ENCODE measurements at places on chromosomes 16 and 17.

DNA sequence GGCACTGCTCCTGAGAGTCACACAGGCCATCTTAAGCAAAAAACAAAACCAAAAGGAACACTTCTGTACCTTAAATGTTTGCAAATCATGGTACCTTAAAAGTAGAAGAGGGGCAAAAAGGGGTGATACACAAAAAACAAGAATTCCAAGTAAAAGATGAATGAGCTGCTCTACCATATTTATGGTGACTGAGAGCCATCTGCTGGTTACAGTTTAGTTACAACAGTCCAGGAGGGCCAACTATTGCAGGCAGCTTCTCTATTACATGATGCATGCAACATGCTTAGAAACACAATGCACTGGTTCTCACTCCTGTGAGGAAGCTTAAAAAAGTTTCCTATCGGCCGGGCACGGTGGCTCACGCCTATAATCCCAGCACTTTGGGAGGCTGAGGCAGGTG, 53.5 kb downstream of the STX8 start:
- DNase-seq, result no peak

- DNase-seq, result no peak
Measured at GRCh38 chr16:73062743-73063733, 15.1 kb upstream of the ZFHX3 start.

GRCh38 chr16:88978608-88979346, 1.8 kb upstream of the CBFA2T3 start:
- DNase-seq, result no peak

GRCh38 chr17:31877911-31878702, 19.1 kb upstream of the COPRS start:
- no peak for DNase-seq

DNA sequence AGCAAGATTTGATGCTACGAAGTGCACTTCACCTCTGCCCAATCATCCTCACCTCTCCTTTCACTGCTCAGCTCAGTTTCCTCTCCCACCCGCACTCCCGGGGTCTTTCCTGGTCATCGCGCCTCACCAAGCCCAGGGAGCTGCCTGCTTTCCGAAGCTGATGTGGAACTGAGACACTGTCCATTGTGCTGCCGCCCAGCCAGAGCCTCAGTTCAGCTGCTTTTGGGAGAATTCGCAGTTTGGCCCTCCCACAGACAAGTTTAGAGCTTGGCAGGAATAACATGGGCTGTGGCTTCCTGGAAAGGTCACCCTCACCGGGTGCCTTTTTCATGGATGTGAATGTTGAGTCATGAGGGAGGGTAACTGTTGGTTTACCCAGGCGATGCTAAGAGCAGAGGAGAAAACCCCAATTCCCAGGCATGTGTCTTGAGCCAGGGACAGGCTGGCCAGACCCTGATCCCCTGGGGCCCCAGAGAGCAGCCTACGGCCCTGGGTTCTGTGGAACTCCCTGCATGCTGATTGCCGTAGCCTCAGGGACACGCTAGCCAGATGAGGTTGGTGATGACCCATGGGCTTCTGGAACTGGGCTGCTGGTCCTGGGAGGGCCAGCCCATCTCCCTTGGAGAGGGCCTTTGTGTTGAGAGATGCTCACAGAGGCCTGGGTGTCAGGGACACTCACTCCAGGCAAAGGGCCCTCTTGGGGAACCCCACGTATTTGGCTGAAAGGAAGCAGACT, 1687.5 kb downstream of the TP53TG3F start:
- peak; percentile 35 for DNase-seq

- no peak for DNase-seq
Measured at GRCh38 chr16:57915811-57916488, 55.0 kb downstream of the CNGB1 start.

DNA sequence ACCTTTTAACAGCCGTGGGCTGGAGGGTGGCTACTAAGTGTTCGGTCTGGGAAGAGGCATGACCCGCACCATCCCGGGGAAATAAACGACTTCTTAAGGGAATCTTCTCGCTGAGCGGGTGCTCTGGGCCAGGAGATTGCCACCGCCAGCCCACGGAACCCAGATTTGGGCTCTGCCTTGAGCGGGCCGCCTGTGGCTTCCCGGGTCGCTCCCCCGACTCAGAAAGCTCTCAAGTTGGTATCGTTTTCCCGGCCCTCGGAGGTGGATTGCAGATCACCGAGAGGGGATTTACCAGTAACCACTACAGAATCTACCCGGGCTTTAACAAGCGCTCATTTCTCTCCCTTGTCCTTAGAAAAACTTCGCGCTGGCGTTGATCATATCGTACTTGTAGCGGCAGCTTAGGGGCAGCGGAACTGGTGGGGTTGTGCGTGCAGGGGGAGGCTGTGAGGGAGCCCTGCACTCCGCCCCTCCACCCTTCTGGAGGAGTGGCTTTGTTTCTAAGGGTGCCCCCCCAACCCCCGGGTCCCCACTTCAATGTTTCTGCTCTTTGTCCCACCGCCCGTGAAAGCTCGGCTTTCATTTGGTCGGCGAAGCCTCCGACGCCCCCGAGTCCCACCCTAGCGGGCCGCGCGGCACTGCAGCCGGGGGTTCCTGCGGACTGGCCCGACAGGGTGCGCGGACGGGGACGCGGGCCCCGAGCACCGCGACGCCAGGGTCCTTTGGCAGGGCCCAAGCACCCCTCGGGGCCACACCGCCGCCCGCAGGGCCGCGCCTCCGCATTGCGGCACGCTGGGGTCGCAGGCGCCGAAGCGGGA, 3.6 kb upstream of the CBX4 start:
- no peak for DNase-seq

- DNase-seq, result no peak
Measured at GRCh38 chr17:42778570-42778969, 1.8 kb upstream of the WNK4 start.

- DNase-seq, result no peak
Measured at GRCh38 chr16:73107371-73107770, 59.4 kb upstream of the ZFHX3 start.

DNA sequence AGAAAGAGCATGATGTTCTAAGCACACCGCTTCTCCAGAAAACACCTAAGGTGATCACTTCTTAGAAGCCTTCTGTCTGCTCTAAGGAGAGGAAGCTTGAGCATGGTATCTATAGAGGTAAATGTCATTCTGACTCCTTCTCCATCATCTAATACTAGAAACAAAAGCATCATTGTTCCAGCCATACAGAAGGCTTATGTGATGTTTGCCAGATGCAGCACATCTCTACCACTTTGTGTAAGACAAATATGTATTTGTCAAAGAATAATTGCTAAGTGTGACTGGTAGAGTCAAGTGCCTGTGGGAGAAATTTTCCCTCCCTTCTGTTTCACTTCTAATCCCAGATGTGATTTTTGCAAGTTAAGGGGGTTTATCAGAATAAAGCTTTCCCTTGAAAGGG, 217.1 kb downstream of the HS3ST3A1 start:
- no peak for DNase-seq

DNA sequence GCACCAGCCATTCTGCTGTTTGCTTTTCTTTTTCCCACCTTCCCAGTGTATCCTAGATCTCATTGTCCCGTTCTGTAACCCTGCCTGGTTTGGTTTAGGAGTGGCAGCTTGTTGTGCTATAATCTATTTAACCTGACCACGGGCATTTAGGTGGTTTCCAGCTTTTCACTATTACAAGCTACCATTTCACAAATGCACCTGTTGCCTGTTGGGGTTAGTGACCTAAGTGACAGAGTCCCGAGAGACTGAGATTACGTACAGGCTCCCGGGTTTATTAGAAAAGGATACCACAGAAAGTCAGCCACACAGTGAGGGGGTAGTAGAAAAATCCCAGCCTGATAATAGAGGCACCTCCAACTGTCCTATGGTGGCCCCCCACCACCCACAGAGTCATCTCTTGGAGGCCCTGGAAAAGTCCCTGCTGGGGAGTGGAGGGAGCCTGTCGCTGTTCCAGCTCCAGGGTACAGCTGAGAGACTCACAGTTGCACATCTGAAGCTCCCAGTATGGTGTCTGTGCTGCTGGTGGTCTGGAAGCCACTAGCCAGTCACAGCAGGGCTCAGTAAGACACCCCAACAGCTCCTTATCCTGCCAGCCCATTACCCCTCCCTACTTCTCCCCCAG, 21.2 kb downstream of the CLEC16A start:
- DNase-seq, result no peak

DNA sequence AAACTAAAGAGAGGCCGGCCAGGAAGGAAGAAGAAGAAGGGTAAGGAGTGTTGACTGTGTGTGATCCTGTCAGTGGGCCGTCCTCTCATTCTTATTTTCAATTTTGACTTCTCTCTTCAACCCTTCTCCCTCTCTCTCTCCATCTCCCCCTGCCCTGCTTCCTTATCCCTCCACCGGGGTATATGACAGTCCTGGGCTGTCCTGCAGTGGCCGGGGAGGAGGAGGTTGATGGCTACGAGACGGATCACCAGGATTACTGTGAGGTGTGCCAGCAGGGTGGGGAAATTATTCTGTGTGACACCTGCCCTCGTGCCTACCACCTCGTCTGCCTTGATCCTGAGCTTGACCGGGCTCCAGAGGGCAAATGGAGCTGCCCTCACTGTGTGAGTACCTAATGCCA, 5.6 kb downstream of the CHD3 start:
- DNase-seq, result no peak

DNA sequence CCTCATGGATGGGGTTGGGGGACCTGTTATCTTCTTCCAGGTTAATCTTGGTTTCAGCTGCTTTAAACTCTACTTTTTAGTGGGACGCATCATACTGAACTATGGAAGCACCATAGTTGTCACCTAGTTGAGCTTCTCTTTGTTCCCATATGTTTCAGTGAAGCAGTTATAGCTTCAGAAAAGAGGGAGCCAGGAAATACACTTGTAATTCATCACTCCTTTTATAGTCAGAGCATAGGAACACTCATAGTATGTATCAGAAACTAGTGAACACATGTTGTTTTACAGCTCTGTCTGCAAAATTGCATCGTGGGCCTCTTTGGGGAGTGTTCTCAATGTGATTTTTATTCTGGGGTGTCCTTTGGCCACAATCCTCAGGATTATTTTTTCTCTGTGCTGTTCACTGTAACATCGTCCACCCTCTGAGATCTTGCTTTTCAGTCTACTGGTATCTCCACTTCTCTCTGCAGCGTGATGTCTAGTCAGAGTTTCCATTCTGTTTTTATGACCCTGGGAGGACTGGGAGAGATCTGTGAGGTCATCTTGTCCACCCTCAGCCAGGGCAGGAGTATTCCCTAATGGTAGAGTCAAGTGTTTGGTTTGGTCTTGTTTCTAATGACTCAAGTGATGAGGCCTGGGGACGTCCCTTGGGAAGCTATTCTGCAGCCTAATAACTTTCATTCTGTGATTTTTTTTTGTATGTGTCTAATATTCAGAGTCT, 585.4 kb downstream of the WWOX start:
- DNase-seq, result no peak

GRCh38 chr16:49587511-49587910, 213.9 kb downstream of the C16orf78 start:
- DNase-seq, result no peak

DNA sequence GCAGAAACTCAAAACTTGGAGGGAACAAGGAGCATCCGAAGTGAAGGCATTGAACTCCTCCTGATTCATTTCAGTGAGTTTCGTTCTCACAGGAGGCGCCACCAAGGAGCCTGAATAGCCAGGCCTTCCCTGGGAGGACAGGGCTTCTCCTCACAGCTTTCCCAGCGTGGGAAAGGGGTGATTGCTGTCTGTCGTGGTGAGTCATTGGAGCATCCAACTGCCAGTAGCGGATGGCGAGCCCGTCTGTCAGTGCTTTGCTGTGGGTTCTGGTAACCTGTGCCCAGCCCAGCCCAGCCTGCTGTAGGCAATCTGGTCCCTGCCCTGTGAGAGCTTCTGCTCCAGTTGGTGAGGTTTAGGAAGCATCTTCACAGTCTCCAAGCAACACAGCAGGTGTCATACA, 28.3 kb downstream of the PLCD3 start:
- no peak for DNase-seq

- DNase-seq, result no peak
Measured at GRCh38 chr17:57552114-57552624, 192.9 kb downstream of the CCDC182 start.

DNA sequence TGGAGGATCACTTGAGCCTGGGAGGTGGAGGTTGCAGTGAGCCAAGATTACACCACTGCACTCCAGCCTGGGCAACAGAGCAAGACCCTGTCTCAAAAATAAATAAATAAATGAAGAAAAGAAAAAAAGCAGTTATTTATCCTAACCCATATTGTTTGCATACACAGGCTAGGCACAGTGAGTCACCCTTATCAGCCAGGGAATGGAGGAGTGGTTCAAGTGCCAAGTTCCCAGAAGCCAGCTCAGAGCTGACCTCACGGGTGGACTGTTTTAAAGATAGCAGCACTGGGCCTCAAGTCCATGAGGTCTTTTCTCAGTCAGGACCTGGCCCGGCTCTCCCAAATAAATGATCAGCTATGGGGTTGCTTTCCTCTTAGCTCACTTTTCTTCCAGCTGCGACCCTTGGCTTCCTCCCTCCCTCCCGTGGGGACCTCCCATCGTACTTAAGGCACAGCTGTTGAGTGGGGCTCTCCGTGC, 22.6 kb upstream of the MGAT5B start:
- no peak for DNase-seq

DNA sequence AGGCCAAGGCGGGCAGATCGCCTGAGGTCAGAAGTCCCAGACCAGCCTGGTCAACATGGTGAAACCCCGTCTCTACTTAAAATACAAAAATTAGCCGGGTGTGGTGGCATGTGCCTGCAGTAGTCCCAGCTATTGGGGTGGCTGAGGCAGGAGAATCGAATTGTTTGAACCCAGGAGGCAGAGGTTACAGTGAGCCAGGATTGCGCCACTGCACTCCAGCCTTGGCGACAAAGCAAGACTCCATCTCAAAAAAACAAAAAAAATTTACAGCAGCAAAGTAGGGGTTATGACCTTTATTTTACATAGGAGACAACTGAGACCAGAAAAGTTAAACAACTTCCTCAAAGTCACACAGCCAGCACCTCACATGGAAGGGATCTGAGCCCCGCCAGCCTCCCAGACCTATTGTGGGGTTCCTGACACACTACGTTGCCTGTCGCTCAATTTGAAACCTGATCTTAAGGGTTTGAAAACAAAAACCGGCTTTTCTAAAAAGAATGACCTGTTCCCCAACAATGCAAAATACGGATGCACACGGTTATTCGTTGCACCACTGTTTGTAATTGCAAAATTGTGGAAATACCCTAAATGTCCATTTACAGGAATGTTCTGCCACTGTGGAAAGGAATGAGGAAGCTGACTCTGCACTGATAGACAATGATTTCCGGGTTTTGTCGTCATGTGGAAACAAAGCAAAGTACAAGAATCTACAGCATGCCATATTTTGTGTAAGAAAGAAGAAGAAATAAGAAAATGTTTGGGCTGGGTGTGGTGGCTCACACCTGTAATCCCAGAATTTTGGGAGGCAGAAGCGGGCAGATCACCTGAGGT, 77.2 kb downstream of the CNGB1 start:
- no peak for DNase-seq

- DNase-seq, result no peak
Measured at GRCh38 chr17:8855477-8856204, 11.8 kb downstream of the PIK3R6 start.

GRCh38 chr16:30747799-30748633, at the start of gene PHKG2:
PHKG2 (plus strand) TSS chr16:30748425; CDS start chr16:30748821, 396 bp downstream.
- peak; percentile 97 for DNase-seq
